ENCODE measurements at places on chromosomes 1 and 21.

- no peak for DNase-seq
Observed at GRCh38 chr1:103107741-103108375, 464 bp downstream of the COL11A1 start.

GRCh38 chr1:7250597-7251453 is 465.6 kb downstream of the CAMTA1 start:
- DNase-seq: no peak

DNA sequence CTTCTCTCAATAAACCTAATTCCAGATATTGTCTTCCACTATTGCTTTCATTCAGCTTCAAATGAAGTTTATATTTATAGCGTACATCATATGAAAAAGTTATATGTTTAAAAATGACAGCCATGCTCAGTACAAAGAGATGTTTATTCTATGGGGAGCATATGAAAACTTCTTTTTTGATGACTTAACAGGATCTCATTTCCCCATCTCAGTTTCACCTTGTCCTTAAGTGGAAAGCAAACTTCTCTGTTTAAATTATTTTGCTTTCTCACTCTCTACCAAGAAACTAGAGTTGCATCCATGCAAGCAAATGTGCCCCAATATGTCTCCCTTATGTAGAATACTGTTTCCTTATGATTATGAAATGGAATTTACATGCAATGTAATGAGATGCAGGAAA is 799.5 kb upstream of the RGS18 start:
- no peak for DNase-seq

- DNase-seq: no peak
Observed at GRCh38 chr1:76835203-76835602, 32.1 kb upstream of the ST6GALNAC5 start.

DNA sequence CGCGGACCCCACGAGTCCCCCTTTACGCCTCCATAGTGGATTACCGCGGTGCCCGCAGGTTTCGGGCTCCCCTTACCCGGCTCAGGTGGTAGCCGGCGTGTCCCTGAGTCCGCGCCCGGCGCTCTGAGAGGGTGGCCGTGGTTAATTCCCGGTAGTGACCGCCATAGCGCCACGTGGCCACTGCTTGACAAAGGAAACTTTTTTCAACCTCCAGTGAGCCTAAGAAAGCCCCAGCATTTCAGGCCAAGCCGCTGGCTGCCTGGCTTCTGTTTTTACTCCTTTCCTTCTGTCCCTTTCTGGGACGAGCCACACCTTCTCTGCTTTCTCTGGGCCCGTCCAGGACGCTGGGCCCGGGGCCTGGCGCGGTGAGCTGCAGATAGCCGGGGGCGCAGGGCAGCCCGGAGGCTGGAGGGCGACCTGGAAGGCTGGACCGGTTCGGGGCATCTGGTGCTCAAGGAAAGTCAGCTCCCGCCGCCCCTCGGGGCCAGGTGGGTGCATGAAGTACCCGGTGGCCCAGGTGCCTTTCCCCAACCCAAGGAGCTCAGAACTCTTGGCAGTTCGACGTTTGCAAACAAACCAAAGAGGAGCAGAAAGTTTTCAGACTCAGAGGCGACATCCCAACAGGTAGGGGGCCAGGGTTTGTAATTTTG is 540 bp upstream of the C1orf198 start:
- DNase-seq: no peak

- DNase-seq: no peak
Observed at GRCh38 chr21:38244885-38245869, 11.6 kb upstream of the KCNJ15 start.

DNA sequence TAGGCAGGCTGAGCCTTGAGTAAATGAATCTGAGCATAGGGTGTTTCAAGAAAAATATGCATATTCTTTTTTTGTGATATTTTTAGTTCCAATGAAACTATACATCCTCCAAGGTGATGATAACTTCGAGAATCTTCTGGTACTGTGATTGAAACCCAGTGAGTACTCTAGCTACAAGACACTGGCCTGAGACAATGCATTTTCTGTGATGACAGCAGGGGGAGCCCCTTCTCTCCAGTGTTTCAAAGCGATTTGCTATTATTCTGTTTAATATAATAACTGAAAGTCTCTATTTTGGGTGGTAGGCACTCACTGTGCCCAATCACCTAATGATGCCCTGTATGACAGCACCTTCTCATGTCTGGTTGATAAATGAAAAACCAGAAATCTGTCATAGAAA is 12.1 kb downstream of the IRF2BP2 start:
- no peak for DNase-seq

- DNase-seq: no peak
Observed at GRCh38 chr21:40074198-40074597, 207.0 kb downstream of the PCP4 start.

- DNase-seq: peak; percentile 98
Observed at GRCh38 chr1:1919304-1920056, 401 bp upstream of the TMEM52 start.

GRCh38 chr1:172122381-172122780 is 281.1 kb downstream of the DNM3 start:
- DNase-seq: no peak

DNA sequence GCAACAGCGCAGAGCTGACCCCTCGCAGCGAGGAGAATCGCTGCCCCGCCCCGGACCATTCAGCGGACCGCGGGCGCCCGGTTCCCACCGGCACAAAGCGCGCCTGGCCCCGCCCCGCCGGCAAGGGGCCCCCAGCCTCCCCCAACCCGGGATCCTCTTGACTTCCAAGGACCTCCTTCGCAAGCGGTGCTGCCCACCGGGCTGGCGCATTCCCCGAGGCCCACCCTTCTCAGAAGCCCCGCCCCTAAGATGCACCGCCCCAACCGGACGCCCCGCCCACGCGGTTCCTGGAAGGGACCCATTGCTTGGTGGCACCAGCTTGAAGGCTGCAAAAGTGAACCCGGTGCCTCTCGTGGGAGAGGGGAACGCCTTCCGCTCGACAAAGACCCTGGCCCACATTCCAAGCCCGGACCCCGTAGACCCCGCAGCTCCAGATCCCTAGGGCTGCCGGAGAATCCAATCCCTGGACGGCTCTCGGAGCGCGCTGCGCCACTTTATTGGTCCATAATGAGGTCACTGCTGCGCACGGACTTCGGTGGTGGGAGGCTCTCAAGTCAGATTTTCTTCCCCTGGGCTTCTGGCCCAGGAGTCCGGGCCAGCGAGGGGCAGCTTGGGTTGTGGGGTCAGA is 2.0 kb downstream of the HES3 start:
- DNase-seq: peak; percentile 94

DNA sequence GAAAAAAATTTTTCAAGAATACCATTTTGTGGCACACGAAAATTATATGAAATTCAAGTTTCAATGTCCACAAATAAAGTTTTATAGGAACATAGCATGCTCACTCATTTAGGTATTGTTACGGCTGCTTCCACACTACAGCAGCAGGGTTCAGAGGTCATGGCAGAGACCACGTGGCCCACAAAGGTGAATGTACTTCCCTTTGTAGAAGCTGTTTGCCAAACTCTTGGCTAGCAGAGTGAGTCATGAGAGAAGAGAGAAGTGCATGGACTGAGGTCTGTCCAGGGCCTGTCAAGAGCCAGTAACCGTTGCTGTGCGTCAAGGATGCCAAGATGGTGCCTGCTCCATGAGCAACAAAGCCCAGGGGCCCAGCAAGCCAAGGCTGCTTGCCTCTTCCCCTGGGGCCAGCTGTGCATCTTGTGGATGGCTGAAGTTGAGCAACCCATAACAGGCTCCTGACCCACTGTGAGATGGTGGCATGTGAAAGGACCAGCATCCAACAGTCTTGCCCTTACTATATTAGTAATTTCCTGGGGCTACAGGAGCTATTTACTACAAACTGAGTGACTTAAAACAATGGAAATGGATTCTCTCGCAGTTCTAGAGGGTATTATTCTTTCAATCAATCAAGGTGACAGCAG is 64.8 kb upstream of the ATP5PO start:
- no peak for DNase-seq

GRCh38 chr1:56265216-56265615 is 314.1 kb downstream of the PLPP3 start:
- no peak for DNase-seq

DNA sequence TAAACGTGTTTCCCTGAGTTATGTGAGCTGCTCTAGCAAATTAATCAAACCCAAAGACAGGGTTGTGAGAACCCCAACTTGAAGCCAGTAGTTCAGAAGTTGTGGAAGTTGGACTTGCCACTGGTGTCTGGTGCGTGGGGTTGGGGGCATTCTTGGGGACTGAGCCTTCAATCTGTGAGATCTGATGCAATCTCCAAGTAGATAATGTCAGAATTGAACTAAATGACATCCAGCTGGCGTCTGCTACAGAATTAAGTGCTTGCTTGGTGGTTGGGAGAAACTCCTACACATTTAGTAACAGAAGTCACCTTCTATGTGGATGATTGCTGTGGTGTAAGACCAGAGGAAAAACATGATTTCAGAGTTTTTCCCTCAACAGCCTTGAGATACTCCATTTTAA is 207.4 kb downstream of the FGGY start:
- DNase-seq: no peak

DNA sequence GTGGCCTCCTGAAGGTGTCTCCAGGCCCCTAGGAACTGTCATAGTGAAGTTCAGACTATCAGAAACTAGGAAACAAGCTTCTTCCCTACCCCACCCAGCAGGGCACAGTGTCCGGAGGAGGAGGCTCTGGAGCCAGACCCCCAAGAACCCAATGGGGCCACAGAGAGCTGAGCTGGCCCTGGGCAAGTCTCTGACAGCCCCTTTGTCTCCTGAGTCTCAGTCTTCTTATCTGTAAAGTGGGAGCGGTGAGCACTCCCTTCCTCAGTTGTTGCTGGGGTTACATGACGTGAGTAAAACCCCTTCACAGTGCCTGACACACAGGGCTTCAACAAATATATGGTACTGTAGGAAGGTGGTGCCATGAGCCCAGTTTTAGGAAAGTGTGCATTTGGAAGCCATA is 675.8 kb downstream of the MATN1 start:
- DNase-seq: no peak

DNA sequence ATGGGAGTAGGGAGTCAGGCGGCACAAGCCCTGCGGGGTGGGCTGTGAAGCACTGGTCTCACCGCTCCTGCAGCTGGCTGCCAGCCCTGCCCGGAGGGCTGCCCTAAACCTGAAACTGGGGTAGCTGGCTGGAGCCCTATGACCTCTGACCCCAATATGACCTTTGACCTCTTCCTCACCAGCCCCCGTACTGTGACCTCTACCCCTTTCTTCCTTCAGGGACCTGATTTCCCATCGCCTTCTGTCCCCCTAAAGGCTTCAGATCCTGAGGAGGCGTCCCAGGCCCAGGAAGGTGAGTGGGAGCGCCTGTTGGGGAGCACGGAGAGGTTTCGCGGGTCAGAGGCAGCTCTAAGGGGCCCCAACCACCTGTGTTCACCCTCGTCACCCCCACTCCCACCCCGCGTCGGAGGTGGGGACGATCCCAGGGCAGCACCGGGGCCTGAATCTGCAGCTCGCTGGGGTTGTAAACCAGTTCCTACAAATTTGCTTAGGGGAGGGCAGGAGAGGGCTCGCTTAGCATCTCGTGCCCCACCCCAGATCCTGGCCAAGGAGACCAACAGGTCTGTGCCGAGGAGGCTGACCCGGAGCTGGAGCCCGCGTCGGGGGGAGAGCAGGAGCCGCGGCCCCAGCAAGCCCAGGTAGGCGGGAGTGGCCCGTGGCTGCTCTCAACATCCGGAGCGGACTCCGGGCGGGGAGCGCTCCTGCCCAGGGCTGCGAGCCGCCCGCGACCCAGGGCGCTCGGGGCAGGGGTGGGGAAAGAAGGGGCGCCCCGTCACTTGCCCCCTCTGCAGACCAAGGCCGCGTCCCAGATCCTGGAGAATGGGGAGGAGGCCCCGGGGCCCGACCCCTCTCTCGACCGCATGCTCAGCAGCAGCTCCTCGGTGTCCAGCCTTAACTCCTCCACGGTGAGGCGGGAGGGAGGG is 7.3 kb downstream of the SYTL1 start:
- peak; percentile 23 for DNase-seq

Measured in NCI-H2171 (cell line).